RCC 7860 (cell line): ENCODE measurements at places on chromosomes 3 and 15.

DNA sequence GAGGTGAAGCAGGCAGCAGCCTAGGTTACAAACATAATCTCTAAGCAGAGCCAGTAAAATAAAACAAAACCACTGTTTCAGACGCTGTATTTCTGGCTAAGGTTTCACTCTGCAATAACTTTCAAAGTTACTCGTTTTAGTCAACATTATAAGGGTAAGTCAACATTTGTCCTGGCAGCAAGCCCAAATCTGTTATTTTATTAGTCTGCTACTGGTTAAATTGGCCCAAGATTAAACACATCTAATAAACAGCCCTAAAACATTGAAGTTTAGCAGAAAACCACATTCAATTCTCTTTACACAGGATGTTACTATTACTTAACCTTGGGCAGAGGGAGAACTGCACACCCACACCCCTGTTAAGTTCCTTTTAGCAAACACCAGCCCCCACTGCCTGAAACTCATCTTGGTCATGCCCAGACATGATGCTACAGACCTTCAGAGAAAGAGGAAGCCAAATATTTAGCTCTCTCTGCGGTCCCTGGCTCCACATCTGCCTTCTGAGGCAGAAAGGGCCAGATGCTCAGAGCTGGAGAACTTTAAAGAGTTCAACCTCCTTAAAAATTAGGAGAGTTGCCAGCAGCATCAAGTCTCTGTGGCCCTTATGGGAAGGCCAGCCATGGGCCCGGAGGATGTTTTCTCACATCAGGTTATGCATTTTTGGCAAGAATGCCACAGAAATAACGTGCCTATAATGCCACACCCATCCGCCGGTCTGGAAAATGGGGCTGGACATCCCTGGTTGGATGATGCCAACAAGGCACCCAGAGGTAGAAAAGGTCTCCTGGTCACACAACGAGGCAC is 17.9 kb downstream of the ARHGEF3 start:
- no peak for DNase-seq

DNA sequence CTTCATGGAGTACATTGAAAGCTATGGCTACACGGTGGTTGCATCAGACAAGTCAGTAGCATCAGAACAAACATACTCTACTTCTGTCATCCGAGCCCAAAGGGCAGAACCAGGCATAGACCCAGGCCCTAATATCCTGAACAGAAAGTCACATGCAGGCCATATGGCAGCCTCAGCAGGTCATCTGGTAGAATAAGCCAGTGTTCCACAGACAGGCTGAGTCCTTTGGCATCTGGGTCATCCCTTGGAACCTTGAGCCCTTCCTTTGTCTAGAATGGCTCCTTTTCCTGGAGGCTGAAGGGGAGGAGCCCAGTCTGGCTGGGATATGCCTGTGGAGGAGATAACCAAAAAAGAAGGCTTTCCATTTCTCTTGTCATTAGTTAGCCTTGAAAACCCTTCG is 29.2 kb downstream of the SEMA6D start:
- no peak for DNase-seq

DNA sequence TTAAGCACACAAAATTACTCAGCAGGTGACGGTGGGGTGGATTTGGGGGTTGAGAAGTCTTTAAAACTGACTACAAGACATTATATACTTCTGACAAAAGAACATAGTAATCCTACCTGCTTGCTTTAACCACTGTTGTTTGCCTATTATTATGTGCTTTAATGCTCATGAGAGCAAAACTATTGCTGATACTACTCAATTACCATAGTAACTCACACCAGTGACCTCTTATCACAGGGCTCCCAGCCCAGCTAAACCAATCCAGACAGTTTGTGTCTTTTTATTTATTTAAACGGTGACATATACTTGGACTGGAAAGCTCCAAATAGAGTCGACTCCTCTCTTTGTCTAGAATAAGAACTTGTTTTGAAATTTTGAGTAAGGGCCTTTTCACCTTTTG is 42.8 kb upstream of the FEZF2 start:
- DNase-seq: no peak

DNA sequence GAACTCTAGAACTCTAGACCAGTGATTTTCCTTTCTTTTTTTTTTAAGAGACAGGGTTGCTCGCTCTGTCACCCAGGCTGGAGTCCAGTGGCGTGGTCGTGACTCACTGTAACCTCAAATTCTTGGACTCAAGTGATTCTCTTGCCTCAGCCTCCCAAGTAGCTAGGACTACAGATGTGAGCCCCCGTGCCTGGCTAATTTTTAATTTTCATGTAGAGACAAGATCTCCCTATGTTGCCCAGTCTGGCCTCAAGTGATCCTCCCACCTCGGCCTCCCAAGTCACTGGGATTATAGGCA is 359.6 kb downstream of the SHQ1 start:
- peak; percentile 92 for DNase-seq

DNA sequence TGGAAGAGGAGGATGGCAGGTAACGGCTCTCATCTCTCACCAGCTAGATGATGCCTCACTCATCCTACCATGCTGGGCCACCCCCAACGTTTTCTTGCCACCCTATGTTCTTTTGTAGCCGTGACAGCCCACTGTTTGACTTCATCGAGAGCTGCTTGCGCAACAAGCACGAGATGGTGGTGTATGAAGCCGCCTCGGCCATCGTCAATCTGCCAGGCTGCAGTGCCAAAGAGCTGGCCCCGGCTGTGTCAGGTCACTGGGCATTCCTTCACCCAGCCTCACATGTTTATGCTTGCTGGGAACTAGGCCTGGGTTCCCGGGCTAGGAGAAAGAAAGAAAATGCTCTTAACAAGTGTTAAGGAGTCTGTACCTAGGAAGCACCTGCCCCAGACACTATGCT is 8.2 kb downstream of the COPG1 start:
- no peak for DNase-seq

DNA sequence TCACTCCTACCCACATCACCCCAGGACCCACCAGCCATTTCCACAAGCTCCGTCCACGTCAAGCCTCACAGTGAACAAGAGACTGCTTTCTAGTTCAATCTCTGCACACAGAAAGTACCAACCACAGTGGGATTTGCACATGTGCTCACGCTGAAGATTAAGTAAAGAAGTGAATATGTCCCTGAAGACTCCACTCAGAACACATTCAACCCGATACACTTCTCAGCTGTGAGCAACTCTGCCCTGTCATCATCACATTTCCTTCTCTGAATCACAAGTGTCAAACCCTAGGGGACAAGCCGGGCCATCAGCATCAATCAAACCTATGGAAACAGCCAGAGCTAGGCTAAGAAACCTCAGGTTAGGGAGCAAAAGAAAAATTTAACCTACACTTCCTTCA is 1.9 kb downstream of the STIMATE start:
- DNase-seq: no peak

- DNase-seq: no peak
Measured at GRCh38 chr15:66153549-66154415, 99.8 kb downstream of the MEGF11 start.

GRCh38 chr3:104323226-104323625 is 1043.5 kb upstream of the ALCAM start:
- no peak for DNase-seq

DNA sequence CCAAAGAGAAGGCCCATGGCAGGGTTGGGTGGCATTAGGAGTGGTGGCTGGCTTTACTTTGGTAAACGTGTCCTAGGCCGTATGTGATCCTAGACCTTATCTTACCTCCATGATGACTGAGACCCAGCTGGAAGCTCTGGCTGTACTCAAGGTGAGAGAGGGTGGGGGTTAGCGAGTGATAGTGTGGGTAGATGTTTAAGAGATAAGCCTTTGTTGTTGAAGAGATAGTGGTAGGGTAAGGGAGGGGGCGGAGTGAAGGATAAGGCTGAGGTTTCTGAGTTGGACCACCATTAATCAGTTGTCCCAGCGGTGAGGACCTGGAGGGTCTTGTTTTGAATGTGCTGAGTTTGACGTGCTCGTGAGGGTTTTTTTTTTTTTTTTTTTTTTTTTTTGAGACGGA is 61.5 kb upstream of the ULK4 start:
- no peak for DNase-seq

GRCh38 chr3:81302045-81302444 is 459.4 kb downstream of the GBE1 start:
- DNase-seq: peak; percentile 40
